ENCODE measurements at places on chromosomes 5 and 9.

- no peak for DNase-seq
Observed at GRCh38 chr9:133767625-133768024, 29.5 kb upstream of the SARDH start.

DNA sequence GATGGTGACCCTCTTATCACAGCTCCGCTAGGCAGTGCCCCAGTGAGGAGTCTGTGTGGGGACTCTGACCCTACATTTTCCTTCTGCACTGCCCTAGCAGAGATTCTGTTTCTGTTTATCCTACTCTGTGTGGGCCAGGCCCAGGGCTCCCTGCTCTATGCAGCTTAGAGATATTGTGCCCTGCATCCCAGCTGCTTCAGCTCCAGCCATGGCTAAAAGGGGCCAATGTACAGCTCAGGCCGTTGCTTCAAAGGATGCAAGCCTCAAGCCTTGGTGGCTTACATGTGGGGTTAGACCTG is 2030.7 kb upstream of the CDH9 start:
- DNase-seq, result no peak

DNA sequence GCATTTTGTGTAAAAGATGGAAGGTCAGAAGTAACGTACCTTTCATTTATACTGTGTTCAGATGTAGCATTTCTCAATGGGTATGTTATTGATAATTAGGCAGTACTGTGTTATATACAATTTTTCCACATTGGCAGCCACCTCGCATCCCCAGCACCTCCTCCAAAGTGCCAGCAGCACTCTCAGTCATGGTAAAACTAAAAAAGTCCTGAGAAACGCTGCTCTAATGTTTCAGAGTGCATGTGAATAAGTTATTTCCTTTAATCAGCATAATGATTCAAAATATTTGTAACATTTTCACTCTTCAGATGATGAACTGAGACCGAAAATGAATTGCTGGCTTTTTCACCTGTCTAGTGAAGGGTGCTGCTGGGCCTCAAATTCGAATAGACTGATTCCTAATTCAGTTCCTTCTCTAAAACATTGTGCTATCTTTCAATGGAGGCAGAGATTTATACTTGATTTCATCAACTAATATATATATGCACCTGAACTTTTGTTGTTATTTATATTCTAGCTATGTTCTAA is 79.9 kb upstream of the ANKRD55 start:
- DNase-seq, result no peak

DNA sequence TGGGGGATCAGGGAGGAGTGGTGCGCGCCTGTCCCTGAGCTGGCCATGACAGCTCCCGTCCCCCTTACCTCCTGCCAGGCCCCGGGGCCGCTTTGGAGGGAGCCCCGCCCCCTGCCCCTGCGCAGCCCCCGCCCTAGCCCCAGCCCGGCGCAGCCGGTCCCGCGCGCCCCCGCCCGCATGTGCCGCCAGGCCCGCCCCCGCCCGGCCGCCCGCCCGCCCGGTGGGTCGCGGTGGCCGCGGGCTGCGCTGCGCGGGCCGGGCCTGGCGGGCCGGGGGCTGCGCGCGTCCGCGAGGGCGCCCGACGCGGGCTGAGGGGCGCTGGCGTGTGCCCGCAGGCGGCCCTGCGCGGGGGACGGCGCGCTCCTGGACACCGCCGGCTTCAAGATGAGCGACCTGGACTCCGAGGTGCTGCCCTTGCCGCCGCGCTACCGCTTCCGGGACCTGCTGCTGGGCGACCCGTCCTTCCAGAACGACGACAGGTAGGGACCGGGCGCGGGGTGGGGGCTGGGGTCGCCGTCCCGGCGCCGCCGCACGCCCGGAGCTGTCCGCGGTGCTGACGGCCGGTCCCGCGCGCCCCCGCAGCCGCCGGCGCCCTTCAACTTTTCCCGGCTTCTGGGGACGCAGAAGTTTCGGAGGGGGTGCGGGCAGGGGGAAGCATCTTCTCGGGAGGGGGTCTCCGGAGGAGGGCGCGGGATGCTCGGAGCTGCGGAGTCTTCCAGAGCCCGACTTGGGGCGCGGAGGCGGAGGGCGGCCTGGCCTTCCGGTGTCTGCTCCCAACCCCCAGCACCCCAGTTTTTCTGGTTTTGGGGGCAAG is 12.5 kb downstream of the KCNT1 start:
- no peak for DNase-seq

DNA sequence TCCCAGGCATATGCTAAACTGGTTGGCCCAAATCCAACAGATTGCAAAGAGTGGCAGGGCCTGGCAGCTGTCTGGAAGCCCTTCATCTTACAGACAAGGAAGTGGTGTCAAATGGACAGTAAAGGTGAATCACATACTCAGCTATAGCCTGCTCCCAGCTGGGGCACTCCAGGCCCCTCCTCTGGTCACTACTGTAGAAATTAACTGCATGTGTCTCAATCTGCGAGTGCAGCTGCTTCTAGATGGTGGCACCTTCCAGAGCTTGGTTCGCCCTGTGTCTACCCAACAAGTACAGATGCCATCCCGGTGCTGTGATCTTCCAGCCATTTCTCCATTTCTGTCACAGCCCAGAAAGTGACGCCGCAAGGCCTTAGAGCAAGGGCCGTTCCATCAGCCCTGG is 50.2 kb downstream of the OTULIN start:
- DNase-seq, result no peak

GRCh38 chr9:36911601-36912412 is 122.3 kb downstream of the PAX5 start:
- no peak for DNase-seq

GRCh38 chr9:107778661-107779060 is 289.1 kb upstream of the KLF4 start:
- no peak for DNase-seq

- no peak for DNase-seq
Observed at GRCh38 chr5:120690621-120691407, 226.7 kb downstream of the PRR16 start.

DNA sequence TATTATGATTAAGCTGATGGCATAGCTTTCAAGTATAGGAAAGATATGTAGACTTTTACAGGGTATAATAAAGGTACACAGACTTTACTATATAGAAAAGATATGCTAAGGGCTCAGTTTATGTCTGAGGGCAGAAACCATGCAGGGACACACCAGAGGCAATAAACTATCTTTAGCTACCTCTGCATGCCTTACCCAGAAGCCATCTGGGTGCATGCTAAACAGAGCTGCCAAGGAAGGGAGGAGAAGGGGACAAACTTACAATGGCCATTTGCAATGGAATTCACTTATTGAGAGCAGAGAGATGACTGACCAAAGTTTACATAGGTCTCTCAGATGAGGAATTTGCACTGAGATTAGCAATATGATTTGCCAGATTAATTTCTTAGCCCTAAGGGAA is 143.1 kb upstream of the NR4A3 start:
- DNase-seq, result no peak

DNA sequence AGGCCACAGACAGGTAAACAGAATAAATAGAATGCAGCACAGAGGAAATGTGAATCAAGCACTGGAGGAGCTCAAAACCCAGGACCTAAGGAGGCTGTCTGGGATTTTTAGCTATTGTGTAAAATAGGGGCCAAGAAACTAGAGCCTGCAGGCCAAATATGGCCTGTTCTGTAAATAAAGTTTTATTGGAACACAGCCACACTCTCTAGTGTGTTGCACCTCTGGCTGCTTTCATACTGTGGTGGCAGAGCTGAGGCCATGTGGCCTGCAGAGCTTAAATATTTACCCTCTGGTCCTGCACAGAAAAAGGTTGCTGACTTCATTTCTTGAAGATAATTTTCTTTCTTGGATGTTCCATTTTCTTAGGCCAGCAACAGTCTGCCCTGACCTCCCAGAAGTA is 136.4 kb downstream of the WDR41 start:
- DNase-seq, result no peak

DNA sequence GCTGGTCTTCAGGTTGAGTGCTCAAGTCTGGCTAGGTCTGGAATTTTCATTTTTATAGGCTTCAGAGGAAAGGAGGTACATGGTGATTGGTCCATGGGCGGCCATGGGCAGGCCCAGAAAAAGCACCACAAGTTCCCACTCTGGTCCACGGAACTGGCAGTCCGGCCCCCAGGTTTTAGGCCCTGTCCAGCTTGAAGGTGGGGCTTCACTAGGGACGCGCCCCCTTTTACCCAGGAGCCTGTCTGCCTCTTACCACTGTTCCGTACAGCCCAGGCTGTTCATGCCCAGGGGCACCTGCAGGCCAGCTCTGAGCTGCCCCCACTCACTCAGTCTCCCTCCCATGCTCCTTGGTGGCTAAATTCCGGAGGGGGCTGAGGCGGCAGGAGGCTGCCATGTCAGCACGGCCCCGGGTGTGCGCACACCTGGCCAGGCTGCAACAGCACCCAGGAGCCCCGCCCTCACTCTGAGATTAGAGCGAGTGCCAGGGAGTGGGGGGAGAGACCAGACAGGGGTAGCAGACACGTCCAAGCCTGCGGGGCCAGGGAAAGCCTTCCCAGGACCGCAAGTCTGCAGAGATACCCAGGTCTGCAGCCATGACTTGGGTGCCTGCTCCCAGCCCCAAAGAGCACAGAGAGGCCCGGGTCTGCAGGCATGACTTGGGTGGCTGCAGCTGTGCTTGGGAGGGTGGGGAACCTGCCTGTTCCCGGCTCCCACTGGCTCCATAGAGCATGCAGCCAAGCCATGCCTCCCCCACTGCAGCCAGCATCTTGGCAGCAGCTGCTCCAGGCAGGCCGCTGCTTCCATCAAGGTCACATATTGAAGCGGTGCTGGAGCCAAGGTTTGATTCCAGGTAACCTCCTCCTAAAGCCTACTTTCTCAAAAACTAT is 390.2 kb upstream of the SGCD start:
- DNase-seq, result no peak

- no peak for DNase-seq
Observed at GRCh38 chr5:171431251-171431777, 11.9 kb downstream of the FGF18 start.

- DNase-seq, result no peak
Observed at GRCh38 chr5:74174366-74174765, 466.2 kb downstream of the ENC1 start.

DNA sequence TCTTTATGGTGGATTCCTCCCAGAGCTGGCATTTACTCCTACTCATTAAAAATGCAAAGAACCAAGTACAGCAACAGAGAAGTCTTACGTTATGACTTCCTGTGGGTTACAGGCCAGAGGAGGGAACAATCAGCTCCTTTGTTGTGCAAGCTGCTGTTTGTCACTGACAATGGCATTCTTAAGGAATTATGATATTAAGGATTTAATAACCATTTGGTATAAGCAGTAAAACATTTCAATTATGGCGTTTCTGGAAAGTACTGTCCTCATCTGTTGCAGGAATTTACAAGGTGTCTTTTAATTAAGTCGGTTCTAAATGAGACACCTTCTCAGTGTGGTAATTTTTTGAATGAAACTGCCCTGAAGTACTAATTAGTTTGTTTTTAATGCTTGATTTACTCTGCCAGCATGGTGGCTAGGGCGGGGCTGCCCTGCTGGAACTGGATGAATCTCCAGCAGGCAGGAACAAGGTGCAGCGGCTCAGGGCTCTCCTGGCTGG is 49.1 kb upstream of the VDAC1 start:
- DNase-seq, result no peak

DNA sequence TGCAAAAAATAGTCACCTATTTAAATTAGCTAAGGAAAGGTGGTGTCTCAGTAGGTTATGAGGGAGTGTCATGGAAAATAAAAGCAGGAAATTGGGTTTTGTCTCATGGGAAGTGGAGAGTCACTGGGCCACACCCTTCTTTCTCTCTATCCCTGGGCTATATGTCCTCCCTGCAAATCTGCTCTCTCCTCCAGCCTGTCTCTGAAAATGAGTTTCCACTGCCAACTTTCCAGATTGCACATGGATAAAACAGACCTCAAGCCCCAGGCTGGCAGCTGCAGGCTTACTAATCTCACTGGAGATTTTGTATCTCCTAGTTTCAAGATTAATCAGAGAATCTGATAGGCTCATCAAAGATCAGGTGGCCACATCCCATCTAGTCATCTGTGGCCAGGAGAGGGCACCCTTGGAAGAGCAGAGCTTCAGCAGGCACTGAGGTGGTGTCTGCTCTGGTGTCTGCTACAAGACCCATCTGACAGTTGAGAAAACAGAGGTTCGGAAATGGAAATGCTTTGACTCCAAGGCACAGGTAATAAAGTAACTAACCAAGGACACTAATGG is 178.9 kb downstream of the MSX2 start:
- no peak for DNase-seq

- DNase-seq, result no peak
Observed at GRCh38 chr5:35753500-35753899, 103.2 kb upstream of the IL7R start.

DNA sequence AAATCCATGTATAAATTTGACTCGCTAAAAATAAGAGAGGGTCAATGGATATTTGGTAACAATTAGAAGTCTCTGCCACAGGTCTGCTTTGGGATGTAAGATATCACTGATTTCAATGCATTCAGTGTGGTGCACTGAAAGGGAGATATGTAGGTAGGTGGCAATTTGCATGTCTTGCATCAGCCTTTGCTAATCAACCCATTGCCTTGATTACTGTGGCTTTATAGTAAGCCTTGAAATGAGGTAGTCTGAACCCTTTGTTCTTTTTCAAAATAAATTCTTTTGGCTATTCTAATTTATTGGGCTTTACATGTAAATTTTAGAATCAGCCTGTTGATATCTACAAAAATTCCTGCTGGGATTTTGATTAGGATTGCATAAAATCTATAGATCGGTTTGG is 15.8 kb upstream of the TBCA start:
- no peak for DNase-seq

DNA sequence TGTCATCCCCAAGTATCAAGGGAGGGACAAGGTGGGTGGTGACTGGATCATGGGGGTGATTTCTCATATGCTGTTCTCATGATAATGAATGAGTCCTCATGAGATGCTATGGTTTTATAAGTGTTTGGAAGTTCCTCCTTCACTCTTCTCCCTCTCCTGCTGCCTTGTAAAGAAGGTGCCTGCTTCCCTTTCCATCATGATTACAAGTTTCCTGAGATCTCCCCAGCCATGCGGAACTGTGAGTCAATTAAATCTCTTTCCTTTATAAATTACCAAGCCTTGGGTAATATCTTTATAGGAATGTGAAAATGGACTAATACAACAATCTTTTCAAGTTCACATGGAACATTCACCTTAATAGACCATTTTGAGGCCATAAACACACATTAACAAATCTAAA is 21.5 kb upstream of the DOCK2 start:
- DNase-seq, result no peak

DNA sequence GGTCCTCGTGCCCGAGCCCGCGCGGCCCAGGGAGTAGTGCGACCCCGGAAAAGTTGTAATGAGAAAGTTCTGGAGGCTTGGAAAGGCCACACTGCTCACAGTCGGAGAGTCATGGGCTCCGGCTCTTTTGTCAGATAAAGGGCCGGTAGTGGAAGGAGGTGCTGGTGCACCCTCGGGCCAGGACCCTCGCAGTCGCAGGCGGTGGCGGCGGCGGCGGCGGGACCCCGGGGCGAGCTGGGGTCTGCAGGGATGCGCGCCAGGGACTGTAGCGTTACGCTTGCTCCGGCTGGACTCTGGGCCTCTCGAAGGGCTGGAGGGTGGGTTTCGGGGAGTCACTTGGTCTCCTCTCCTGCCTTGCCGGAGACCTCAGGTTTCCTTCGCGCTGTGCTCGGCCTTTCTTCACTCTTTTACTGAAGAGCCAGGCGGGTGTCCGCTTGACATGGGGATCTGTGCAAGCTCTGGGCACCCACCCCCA is 1.5 kb downstream of the RORB start:
- no peak for DNase-seq
